ENCODE measurements at places on chromosomes 5 and 9.

GRCh38 chr9:3981897-3982296 is 318.0 kb downstream of the GLIS3 start:
- no peak for DNase-seq

GRCh38 chr5:2634399-2635176 is 116.9 kb downstream of the IRX2 start:
- no peak for DNase-seq

DNA sequence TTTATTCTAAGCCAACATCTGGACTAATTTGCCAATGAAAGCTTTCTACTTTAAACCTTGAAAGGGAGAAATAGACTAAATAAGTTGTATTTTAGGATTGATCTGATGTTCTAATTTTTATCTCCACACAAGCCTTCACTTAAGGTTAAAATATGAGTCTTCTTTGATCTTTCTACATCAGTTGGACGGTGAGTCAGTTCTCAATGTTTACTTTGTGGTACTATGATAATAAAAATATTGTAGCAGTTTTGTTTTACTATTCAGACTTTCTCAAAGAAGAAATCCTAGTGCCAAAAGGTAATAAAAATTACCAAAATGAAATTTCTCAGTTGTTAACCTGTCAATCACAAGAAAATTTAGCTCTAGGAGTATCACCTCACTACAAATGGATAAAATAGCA is 203.5 kb upstream of the RGMB start:
- DNase-seq: no peak

GRCh38 chr5:55918087-55919035 is 67.2 kb downstream of the IL31RA start:
- no peak for DNase-seq

GRCh38 chr5:52998552-52999313 is 9.6 kb downstream of the ITGA2 start:
- DNase-seq: no peak

DNA sequence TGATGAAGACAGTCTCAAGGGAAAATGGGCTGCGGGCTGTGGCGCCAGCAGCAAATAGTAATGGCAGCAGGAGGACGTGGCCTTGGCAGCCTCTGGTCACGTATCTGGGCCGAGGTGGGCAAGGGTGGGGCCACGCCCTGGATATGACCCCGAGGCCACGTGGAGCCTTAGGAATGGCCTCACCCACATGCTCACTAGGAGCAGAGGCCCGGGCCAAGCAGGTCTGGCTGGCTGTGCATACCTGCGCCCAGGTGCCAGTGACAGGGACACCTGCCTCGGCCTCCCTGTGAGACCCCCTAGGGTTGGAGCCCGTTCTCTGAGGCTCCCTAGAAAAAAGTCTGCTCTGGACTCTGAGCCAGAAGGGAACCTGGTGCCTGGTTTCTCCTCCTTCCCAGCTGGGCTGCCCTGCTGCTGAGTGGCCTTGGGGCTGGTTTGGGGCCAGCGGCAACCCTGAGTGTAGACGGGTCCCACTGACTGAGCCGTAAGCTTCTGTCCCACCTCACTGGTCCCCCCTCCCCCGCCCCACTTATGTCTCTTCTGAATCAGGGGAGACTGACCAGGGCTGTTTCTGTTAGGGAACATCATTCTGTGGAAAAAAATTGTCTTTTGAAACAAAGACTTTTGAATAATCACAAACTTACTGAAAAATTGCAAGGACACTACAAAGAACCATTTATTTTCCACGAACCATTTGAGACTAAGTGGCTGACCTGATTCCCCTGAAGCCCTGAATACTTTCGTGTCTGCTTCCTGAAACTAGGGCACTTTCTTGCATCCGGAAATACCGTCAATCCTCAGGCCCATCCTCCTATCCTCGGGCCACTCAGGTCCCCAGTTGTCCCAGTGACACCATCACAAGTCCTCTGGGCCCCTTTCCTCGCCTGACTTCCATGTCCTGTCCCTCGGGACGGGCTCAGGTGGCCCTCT is 60.8 kb downstream of the WNK2 start:
- DNase-seq: no peak

DNA sequence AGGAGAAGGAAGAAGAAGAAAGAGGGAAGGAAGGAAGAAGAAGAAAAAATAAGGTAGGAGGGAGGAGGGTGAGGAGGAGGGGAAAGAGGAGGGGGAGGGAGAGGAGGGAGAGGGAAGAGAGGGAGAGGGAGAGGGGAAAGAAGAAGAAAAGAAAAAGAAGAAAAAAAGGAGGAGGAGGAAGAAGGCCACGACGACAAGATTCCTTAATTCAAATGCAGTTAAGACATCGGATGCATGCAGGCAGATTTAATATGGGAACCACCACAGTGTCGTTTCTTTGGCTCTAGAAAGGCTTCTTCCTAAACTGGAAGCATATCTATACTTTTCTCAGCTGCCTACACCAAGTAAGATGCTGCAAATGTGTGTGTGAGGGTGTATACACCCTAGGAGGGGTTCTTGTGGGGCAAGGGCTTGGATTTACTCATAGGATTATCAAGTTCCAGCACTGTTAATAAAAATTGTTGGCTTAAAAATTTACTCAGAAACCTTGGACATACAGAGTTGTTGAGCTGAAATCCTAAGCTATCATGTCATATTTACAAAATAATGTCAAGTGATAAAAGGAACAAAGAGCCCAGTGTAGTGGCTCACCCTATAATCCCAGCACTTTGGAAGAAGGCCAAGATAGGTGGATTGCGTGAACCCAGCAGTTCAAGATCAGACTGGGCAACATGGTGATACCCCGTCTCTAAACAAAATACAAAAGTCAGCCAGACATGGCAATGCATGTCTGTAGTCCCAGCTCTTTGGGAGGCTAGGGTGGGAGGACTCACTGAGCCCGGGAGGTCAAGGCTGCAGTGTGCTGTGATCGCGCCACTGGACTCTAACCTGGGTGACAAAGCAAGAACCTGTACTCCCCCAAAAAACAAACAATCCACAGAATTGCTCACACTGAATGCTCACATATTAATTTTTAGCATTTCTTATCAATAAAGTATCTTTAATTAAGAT is 108.5 kb downstream of the UBAP2 start:
- DNase-seq: no peak

GRCh38 chr9:136656795-136657611 is 5.7 kb upstream of the EGFL7 start:
- no peak for DNase-seq

DNA sequence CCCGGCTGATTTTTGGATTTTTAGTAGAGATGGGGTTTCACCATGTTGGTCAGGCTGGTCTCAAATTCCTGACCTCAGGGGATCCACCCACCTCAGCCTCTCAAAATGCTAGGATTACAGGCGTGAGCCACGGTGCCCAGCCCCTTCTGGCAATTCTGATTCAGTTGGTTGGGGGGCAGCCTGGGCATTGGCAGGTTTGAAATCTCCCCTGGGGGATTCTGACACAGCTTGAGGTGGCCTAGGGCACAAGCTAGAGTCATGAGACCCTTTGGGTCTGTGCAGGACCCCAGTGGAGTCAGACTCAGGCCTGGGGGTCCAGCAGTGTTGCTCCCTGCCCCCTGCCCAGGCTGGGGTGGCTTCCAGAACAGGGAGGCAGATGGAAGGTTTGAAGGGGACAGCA is 239.8 kb downstream of the PBX3 start:
- no peak for DNase-seq

- DNase-seq: peak; percentile 18
Observed at GRCh38 chr5:154221371-154221896, 30.9 kb downstream of the GALNT10 start.

DNA sequence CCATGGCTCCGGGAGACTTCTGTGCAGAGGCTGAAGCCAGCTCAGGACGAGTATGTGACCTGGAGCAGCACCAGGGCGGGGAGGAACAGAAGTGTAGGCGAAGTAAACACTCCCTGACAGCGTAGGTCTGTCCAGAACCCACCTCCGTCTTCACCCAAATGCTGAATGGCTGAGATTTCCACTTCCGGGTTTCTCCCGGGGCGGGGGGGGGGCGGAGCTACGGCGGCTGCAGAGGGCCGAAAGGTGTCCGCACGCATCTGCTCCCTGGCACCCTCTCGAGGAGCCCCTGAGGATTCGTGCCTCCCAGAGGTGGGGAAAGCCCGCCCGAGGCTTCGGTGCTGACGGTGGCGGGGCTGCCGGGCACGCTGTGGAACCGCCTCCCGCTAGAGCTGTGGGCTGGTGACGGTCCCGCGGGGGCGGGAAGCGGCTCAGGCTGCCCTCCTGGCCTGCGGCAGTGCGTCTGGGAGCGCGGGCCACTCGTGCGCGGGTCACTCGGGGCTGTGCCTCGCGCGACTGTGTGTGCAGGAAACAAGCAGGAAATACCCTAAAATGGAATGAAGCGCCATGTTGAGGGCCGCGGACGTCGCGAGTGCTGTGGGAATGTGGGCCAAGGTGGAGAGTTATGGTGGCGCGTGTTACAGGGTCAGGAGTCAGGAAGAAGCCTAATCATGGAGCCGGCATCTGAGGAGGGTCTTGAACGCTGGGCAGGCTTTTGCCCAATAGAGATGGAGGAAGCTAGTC is 1425.4 kb downstream of the FOXD4L5 start:
- no peak for DNase-seq

DNA sequence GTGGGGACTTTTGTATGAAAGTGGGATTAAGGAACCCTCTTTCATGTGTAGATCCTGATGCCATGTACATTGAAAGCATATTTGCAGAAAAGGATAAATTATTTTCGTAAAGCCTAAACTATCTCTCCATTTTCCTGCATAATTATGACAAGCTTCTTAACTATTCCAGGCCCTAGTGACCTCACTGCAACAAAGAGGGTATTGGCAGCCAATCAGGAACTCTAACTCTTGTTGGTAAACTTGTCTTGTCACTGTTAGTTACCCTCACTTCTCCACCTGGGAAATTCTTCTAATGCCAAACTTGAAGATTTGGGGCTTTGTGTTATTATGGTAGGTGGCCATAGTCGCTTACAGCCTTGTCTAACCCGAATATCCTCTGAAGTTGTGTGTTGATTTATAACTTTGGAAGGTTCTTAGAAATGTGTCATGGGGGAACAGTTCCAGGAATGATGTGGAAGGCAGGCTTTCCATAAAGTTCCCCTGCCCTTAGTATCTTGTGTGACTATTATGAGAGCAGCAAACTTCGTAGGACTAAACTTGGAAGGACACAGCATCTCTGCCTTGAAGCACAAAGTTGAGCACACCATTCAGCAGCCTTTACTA is 52.5 kb downstream of the IQGAP2 start:
- no peak for DNase-seq

GRCh38 chr5:5421149-5421960 is 1.1 kb upstream of the ICE1 start:
- DNase-seq: no peak

- DNase-seq: no peak
Observed at GRCh38 chr9:109627042-109627441, 128.9 kb upstream of the PTPN3 start.

GRCh38 chr9:101445353-101446029 is 9.9 kb upstream of the ALDOB start:
- no peak for DNase-seq

GRCh38 chr9:99031994-99032393 is 72.9 kb upstream of the TGFBR1 start:
- DNase-seq: no peak

DNA sequence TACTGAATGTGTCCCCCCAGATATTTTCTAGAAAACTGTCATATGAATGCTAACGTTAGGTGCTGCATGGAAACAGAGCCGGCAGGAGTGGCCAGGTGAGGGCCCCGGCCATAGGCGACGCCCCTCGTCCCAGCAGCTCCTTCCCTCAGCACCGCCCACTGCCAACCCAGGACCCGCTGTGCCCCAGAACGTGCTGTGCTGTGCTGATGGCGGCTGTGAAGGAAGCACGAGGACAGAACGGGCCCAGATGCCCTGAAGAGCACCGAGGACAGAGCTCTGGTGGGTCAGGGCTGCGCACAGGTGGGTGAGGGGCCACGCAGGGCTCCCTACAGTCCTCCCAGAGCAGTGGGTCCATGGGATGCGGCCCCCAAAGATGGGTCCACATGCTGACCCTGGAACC is 30.3 kb downstream of the LPCAT1 start:
- no peak for DNase-seq

DNA sequence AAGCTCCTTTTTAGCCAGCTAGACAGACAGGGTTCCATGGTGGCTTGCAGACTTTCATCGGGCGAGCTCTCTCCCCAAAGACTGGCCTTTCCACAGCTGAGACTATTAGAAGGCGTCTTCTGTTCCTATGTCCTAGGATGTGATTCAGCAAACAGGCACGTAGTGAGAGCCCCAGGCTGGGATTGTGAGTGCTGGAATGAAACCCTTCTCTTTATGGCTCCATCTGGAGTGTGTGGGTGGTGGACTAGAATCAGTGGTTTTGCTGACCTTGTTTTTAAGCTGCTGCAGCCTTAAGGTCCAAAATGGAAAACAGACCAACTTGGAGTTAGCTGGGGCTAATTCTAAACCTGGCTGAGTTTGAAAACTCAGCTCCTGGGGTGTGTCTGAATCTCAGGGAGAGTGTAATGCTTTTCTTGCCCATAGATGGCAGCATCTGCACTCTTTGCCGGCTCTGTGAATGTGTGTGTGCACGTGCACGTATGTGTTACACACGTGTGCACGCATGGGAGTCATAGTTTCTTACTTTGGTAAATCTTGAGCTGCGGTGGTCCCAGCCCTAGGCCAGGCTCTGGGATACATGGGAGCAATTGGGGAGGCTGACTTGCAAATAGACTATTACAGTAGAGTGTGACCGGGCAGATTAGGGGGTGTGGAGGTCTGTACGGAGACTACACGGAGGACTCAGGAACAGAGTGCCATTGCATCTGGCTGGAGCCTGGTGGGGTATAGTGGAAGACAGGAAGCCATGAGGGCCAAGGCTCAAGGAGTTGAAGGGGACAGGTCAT is 10.7 kb downstream of the GSN start:
- DNase-seq: no peak

GRCh38 chr9:9214066-9214465 is 1398.7 kb downstream of the PTPRD start:
- no peak for DNase-seq

DNA sequence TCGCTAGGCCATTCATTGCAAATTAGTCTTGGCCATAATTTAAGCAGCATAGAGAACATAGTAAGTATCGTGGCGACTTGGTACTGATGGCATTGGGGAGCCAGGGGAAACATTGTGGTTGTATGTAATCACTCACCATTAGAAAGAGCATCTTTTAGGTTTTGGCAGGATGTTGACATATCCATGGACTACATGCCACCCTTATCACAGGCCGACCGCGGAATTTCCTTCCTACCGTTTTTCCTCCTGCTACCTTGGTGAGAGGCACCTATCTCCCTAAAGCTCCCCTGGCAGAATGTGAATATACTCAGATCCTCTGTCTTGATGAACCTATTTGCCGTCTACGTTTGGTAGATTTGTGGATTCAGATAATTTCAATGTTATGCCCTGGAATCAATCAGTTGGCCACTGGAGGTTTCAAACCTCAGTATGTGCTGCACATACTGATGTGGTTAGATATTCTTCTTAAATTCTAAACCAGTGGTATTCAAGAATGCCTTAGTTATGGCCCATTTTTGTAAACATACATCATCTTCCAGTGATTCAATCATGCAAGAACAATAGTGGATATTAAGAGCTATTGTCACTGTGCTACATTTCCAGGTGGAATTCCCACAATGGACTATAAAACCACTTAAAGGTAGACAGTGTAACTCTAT is 271.0 kb upstream of the HAPLN1 start:
- DNase-seq: no peak

GRCh38 chr5:169299191-169299662 is 1.7 kb downstream of the SLIT3 start:
- no peak for DNase-seq

- no peak for DNase-seq
Observed at GRCh38 chr5:140356853-140357725, 2.9 kb upstream of the SLC4A9 start.

Measured in stimulated activated CD8-positive, alpha-beta memory T cell treated with anti-CD3 and anti-CD28 coated beads, Interleukin-4, amount 100 ng/mL, for 4 hours (primary cell).